ENCODE measurements at places on chromosomes 7 and 10.

- no peak for DNase-seq
Observed at GRCh38 chr7:11709196-11709595, 122.8 kb downstream of the THSD7A start.

DNA sequence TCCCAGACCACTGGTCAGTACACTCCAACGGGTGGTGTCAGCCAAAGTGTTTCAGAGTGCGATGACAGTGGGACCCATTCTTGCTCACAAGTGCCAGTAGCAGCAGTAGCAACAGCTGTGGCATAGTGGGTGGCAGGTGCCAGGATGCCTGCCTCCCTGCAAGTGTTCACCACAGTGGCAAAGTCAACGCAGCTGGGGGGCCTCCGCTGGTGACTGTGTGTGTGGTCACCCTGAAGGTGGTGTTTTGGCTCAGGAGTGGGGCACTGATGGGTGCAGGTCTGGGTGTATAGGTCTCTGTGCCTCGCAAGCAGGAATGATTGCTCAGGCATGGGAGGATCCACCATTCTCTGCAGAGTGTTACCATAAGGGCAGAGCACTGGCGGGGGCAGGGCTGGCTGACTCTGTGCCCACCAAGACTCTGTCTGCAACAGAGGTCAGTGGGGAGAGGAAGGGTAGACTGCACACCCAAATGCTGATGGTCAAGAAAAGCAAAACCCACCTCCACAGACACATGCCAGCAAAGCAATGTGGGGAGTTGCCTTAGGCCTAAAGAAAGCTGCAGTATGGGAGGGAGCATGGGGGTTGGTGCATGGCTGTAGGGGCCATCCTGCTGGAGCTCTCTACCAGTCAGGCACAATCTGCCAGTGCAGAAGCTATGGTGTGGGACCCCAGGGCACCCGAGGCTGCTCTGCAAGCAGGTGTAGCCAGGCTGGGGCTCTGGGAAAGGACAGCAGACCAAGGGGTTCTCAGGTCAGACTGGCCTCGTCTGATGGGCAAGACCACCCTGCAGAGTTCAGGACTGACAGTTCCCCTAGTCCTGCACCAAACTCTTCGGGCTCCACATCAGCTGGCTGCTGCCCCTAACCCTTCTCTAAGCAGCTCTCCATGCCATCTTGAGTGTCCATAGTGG, 368.1 kb downstream of the CTNNA3 start:
- no peak for DNase-seq

DNA sequence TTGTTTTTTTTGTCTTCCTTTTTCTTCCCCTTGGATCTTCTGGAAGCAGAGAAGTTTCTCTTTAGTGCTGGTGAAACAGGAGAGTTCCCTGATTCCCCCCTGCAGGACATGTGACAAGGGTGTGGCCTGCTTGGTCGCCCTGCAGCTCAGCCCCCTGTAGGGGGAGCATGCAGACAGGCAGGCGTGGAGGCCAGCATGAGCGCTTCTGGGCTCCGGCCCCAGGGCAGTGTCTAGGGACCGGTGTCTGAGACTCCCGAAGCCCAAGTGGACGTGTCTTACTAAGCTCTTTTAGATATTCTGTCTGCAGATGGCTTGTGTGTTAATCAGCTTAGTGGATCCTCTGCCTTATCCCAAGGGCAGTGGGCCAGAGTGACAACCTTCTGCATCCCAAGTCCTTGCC, 26.1 kb downstream of the PRSS58 start:
- no peak for DNase-seq

- DNase-seq, result no peak
Observed at GRCh38 chr7:28106321-28106829, 74.2 kb downstream of the JAZF1 start.

DNA sequence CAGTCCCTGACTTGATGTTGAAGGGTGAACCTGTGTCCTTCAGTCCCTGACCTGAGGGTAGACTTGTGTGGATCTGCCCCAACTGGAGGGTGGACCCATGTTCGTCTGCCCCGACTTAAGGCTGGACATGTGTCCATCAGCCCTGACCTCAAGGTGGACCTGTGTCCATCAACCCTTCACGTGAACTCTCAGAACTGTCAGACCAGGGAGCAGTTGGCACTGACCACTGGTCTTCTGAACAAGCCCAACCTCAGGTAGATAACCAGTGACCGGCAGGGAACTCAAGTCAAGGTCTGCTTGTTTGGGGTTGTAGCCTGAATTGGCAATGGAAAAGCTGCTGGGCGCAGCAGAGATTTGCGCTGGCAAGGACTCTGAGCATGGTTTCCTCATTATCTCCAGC, 96.5 kb downstream of the ADCY1 start:
- DNase-seq, result no peak

DNA sequence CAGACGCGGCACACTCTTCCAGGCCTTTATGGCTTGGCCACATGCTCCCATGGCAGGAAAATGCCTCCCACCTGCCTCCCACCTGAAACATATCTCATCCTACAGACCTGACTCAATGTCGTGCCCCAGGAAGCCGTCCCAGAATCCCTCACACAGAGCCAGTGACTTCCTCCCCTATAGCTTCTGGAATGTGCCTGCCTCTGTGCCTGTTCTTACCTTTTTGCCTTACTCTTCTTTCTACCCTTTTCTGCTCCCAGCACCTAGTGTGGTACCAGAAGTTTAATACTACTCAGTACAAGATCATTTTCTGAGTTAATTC, 123.9 kb upstream of the STK17A start:
- no peak for DNase-seq

DNA sequence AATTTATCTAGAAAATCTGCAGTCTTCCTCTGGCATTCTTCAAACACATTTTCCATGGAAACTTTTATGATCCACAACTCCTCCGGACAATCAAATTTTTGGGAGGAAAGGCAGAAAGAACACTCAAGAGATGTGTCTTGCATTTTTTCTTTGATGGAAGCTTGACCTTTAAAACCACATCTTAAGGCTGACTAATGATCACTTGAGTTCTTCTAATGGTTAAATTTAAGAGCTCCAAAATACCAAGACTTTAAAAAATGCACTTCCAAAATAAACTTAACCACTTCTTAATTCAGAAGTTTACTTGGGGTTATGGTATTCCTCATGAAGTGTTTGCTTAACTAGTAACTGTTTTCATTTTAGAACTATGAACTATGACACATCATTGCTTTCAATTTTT, 43.3 kb downstream of the ETV1 start:
- DNase-seq, result no peak

DNA sequence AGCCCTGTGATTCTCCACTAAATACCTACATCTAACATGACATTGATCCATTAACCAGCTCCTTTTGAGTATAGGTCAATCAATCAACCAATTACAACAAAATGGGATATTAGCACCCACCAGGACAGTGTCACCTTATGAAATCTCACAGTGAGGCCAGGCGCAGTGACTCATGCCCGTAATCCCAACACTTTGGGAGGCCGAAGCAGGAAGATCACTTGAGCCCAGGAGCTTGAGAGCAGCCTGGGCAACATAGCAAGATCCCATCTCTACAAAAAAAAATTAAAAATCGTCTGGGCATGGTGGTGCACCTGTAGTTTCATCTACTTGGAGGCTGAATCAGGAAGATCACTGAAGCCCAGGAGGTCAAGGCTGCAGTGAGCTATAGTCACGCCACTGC, 28.5 kb downstream of the SRRM3 start:
- DNase-seq, result no peak

DNA sequence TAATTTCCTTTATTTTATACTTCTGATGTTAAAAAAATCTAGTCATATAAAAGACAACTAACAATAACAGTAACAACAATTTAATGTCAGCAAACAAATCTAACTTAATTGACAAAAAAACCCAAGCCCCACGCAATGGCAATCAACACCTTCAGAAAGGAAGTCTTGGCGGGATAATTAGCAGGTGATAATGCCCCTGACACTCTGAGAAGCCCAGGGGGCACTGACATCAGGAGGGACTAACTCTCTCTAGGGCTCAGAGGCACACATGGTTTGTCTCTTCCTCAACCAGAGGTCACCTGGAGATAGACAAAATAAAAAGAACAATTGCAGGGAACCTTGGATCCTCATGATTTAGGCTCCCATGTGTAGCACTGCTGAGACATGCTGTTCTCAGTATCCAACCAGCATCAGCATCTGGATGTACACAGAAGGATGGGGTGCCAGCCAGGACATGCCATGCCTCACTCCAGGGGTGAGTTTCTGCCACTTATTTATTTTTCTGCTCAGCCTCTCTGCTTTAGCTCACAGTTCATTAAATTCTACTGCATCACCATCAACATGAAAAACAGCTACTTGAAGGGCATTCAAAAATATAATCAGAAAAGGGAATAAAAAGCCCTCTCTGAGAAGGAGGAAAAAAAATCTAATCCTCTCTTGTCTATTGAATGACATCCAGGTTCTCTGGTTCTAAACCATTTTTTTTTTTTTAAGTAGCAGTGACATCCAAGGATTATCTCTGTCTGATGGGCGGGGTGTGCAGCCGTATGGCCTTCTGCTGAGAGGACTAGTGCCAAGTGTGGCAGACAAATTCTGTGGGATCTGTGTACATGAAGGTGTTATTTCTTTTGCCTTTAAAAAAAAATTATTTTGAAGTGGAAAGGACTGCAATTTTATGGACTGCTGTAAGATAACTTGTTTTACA, 96.3 kb downstream of the ATXN7L1 start:
- no peak for DNase-seq

GRCh38 chr10:49296382-49296781, 2.6 kb upstream of the C10orf71 start:
- no peak for DNase-seq

DNA sequence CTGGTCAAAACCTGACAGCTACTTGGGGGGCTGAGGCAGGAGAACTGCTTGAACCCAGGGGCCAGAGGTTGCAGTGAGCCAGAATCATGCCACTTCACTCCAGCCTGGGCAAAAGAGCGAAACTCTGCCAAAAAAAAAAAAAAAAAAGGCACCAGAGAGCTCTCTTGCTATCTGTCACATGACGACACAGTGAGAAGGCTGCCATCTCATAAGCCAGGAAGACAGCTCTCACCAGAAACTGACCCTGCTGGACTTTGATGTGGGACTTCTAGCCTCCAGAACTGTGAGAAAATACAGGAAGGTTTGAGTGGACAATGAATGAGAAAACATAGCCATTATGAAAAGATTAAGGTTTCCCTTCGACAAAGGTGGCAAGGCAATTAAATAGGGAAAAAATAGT, 51.1 kb upstream of the KCNIP2 start:
- no peak for DNase-seq

DNA sequence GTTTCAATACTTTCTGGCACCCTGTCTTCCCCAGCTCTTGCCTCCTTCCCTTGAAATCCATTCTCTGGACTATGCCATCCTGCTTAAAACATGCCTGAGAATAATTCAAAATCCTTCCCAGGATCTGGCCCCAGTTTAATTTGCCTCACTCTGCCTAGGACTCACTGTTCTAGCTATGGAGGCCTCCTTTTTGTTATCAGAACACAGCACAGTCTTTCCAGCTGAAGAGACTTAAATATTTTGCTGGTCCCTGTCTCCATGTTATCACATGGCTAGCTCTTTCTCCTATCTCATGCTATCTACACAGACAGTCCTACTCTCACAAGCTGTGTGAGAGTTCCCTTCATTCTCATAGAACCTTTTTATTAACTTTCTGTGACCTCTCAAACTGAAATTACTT, 194.8 kb downstream of the RNLS start:
- DNase-seq, result no peak

DNA sequence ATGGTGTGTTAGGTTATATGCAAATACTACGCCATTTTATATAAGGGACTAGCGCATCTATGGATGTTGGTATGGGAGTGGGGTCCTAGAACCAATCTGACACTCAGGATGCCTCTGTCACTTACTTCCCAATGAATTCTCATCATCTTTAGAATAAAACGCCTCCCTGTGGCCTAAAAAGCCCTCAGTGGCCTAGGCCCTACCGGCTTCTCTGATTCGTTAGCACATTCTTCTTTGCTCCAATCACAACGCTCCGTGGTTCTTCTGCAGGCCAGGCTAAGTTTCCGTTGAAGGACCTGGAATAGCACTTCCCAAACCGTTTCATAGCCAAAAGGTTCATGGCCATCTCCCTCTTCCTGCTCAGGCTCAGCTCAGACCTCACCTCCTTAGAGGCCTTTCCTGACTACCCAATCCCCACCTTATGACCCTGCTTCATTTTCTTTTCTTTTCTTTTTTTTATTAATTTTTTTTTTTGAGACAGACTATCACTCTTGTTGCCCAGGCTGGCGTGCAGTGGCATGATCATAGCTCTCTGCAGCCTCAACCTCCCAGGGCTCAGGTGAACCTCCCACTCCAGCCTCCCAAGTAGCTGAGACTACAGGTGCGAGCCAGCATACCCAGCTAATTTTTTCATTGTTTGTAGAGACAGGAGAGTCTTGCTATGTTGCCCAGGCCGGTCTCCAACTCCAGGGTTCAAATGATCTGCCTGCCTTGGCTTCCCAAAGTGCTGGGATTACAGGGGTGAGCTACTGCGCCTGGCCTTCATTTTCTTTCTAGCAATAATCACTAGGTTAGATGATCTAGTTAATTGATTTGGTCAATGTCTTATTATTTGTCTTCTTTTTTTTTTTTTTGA, 24.5 kb upstream of the YWHAG start:
- DNase-seq, result no peak

DNA sequence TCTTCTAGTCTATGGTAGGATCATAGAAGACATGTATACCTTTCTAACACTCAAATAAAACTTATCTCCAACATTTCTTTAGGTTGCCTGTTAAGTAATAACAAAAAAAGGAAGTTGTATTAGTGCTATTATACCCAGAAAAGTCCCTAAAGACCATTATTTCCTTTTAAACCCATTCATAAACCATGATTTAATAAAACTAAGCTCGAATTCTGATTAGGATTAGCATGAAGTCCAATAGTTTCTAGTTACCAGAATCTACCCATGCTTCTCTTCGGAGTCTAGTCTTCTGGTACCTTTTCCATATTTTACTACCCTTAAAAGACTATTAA, 62.7 kb downstream of the USP6NL start:
- DNase-seq, result no peak

- DNase-seq, result no peak
Observed at GRCh38 chr10:102593804-102594079, 50.5 kb upstream of the TRIM8 start.

DNA sequence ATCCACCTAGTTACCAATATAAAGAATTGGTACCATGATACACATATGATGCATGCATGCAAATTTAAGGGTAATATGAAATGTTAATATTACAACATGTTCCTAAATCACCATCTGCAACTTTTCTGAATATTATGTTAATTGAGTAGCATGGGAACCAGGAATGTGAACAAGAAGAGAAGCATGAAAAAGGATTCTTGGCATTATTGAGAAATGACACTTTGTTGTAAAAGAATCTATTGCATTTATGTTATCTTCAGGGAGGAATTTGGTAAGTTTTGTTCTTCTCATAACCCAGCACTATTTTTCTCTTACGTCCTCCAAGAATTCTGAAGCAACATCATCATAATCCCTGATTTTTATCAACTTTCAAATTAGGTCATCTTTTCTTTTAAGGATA, 159.9 kb upstream of the SLC25A13 start:
- no peak for DNase-seq

DNA sequence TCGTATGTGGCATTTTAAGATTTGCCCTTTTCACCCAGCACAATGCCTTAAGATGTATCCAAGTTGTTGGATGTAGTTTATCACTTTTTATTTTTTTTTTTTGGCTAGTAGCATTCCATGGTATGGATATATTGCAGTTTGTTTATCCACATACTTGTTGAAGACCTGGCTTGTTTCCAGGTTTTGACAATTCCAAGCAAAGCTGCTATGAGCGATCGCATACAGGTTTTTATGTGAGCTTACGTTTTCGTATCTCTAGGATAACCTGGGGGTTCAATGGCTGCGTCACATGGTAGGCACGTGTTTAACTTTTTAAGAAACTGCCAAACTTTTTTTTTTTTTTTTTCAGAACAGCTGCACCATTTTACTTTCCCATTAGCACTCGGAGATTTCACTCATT, 32.2 kb downstream of the BAIAP2L1 start:
- no peak for DNase-seq
